NCI-H2029 (cell line): ENCODE measurements at places on chromosomes 1 and 21.

GRCh38 chr1:31040038-31040437, 25.5 kb downstream of the PUM1 start:
- peak; percentile 28 for DNase-seq

GRCh38 chr1:25019337-25020172, 89.5 kb upstream of the RUNX3 start:
- no peak for DNase-seq

GRCh38 chr21:37073417-37074196, 553 bp downstream of the TTC3 start:
- DNase-seq = peak; percentile 40

DNA sequence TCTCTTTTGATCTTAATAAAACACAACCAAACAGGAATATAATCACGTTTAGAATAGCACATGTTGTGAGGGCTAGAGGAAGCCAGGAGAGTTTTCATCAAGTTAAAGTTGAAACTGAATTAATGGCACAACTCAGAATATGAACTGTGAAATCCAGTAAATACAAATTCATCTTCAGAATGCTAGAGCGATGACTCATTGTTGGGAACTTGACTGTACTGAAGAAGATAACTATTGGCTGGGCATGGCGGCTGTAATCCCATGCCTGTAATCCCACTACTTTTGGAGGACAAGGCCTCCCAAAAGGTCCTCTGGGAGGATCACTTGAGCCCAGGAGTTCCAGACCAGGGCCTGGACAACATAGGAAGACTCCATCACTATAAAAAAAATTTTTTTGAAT, 8.8 kb downstream of the SYF2 start:
- DNase-seq = no peak
